ENCODE measurements at places on chromosomes 3 and 15. TPM values are rescaled to one million over a fixed set of nuclear protein-coding genes. Genes with fewer than 3 reads are reported as not detected.

GRCh38 chr3:141127344-141128125 is 76.4 kb downstream of the SPSB4 start:
- H3K27ac ChIP-seq = no peak overlapping the region
- no peak overlapping the region for H3K4me3 ChIP-seq
- H3K36me3 ChIP-seq = no peaks in the 10 kb centered on the region
- H3K27me3 ChIP-seq = no peaks in the 10 kb centered on the region

NMNAT3 gene
- not detected for total RNA-seq

GRCh38 chr15:29773816-29774215 is 48.5 kb downstream of the TJP1 start:
- no peaks in the 10 kb centered on the region for H3K27me3 ChIP-seq
- H3K4me1 ChIP-seq = peaks cover 25% of the 10 kb centered on the region
- peaks cover 17% of the 10 kb centered on the region for H3K36me3 ChIP-seq
- peak; percentile 20 for DNase-seq
- H3K27ac ChIP-seq = 0 out of 2 replicates have a peak overlapping the region, but pooled peaks have one; percentile 0

BCHE gene
- total RNA-seq = not detected

GRCh38 chr3:170471149-170471548 is 52.5 kb downstream of the CLDN11 start:
- no peaks in the 10 kb centered on the region for H3K36me3 ChIP-seq
- peak; percentile 9 for DNase-seq
- H3K27ac ChIP-seq = no peak overlapping the region
- no peak overlapping the region for H3K4me3 ChIP-seq
- peaks cover 34% of the 10 kb centered on the region for H3K4me1 ChIP-seq

DNA sequence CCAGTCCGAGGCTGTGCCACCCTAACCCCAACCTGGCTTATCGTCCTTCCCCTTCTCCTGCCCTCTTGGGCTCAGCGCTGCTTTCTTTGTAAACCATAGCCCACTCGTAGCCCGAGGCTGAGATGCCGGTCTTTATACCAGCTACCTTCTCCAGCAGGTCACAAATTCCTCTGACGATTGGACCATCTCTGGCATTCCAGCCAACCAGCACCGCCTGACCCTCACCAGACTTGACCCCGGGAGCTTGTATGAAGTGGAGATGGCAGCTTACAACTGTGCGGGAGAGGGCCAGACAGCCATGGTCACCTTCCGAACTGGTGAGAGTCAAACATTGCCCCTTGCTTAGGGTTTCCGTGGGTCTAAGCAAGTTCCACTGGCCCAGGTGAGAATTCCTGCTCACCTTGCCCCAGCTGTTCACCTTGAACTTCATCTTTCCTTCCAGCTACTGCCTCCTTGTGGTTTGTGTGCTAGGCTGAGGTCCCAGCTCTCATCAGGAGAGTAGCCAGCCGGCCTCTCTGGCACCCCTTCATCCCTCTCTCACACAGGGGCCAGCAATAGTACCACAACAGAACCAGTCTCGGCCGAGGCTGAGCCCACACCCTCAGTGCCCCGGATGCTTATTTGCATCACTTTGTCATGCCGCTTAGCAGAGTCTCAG is 66.7 kb downstream of the BOC start:
- 0 out of 2 replicates have a peak, but pooled peaks cover 6% of the 10 kb centered on the region for H3K36me3 ChIP-seq
- no peak overlapping the region for H3K4me3 ChIP-seq
- H3K27me3 ChIP-seq = no peaks in the 10 kb centered on the region

GRCh38 chr3:112136046-112136445 is 3.0 kb upstream of the GCSAM start:
- no peaks in the 10 kb centered on the region for H3K27me3 ChIP-seq
- H3K4me3 ChIP-seq = no peak overlapping the region

GRCh38 chr3:9930804-9931418 is 2.7 kb upstream of the CRELD1 start:
- DNase-seq = peak; percentile 27
- no peak overlapping the region for H3K27ac ChIP-seq
- no peak overlapping the region for H3K4me3 ChIP-seq
- H3K4me1 ChIP-seq = peaks cover 11% of the 10 kb centered on the region
- no peaks in the 10 kb centered on the region for H3K27me3 ChIP-seq
- peaks cover 1% of the 10 kb centered on the region for H3K36me3 ChIP-seq

- H3K36me3 ChIP-seq = no peaks in the 10 kb centered on the region
- no peaks in the 10 kb centered on the region for H3K27me3 ChIP-seq
- peak; percentile 82 for DNase-seq
- H3K4me1 ChIP-seq = peaks cover 13% of the 10 kb centered on the region
- H3K4me3 ChIP-seq = no peak overlapping the region
These were observed 647.1 kb downstream of the NTRK3 start for GRCh38 chr15:87609474-87609873.

DNA sequence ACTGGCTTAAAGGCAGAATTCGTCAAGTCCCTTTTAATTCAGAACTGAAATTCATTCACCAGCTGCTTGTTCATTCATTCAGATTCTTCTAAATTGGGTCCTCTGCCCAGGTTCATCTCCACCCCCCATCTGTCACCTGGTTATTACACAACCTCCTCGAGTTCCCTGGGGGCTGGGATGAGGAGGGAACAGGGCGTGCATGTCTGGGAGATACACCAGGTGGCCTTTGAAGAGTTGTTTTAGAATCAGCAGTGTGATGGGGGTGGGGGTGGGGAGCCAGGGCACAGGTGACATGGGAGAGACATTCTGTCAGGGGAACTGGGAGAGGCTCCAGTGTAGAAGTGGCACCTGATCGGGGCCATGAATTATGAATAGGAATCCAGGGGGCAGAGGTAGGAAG is 8.2 kb downstream of the SNX33 start:
- H3K36me3 ChIP-seq = no peaks in the 10 kb centered on the region
- peaks cover 47% of the 10 kb centered on the region for H3K4me1 ChIP-seq
- no peak overlapping the region for H3K27ac ChIP-seq
- no peaks in the 10 kb centered on the region for H3K27me3 ChIP-seq
- no peak for DNase-seq
- no peak overlapping the region for H3K4me3 ChIP-seq

GRCh38 chr15:74343797-74344127 is 23.7 kb downstream of the CYP11A1 start:
- H3K27me3 ChIP-seq = no peaks in the 10 kb centered on the region
- DNase-seq = no peak
- peaks cover 10% of the 10 kb centered on the region for H3K4me1 ChIP-seq
- H3K4me3 ChIP-seq = no peak overlapping the region
- H3K36me3 ChIP-seq = no peaks in the 10 kb centered on the region
- no peak overlapping the region for H3K27ac ChIP-seq

- H3K36me3 ChIP-seq = no peaks in the 10 kb centered on the region
- H3K27ac ChIP-seq = no peak overlapping the region
- H3K27me3 ChIP-seq = 0 out of 2 replicates have a peak, but pooled peaks cover 11% of the 10 kb centered on the region
- H3K4me3 ChIP-seq = peak overlapping the region; percentile 64
- peak; percentile 62 for DNase-seq
- H3K4me1 ChIP-seq = no peaks in the 10 kb centered on the region
These were observed 86.2 kb upstream of the PIAS1 start for GRCh38 chr15:67967871-67968431.

GRCh38 chr3:25433106-25433505 is 5.0 kb downstream of the RARB start:
- H3K27ac ChIP-seq = no peak overlapping the region
- H3K27me3 ChIP-seq = no peaks in the 10 kb centered on the region
- no peaks in the 10 kb centered on the region for H3K4me1 ChIP-seq
- H3K4me3 ChIP-seq = no peak overlapping the region
- no peaks in the 10 kb centered on the region for H3K36me3 ChIP-seq
- DNase-seq = no peak

- no peaks in the 10 kb centered on the region for H3K27me3 ChIP-seq
- peaks cover 25% of the 10 kb centered on the region for H3K4me1 ChIP-seq
- no peak overlapping the region for H3K4me3 ChIP-seq
- no peak for DNase-seq
- H3K36me3 ChIP-seq = no peaks in the 10 kb centered on the region
- no peak overlapping the region for H3K27ac ChIP-seq
These were observed 31.0 kb downstream of the P3H2 start for GRCh38 chr3:190089711-190090110.

CACNA2D2 gene
- not detected for total RNA-seq

TTLL13 gene
- total RNA-seq = not detected

DNA sequence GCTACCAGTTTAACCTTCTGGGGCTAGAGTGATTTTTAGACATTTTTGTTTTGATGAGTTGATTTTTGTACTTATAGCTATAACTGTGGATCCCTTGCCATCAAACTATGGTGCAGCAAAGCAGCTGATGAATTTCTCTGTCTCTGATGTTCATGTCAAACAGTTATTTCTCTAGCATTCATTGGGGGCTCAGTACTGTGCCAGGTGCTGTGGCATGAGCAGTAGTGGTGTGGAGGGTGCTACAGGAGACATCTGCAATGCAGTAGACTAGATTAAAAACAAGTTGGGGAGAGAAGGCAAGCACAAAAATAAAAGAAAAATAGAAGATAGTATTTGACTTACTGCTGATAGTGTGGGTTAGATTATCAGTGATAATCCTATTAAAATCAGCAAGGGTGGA is 95.3 kb downstream of the AKAP13 start:
- H3K36me3 ChIP-seq = no peaks in the 10 kb centered on the region
- no peaks in the 10 kb centered on the region for H3K27me3 ChIP-seq
- DNase-seq = no peak
- H3K4me1 ChIP-seq = peaks cover 55% of the 10 kb centered on the region
- H3K27ac ChIP-seq = no peak overlapping the region
- H3K4me3 ChIP-seq = no peak overlapping the region

DNA sequence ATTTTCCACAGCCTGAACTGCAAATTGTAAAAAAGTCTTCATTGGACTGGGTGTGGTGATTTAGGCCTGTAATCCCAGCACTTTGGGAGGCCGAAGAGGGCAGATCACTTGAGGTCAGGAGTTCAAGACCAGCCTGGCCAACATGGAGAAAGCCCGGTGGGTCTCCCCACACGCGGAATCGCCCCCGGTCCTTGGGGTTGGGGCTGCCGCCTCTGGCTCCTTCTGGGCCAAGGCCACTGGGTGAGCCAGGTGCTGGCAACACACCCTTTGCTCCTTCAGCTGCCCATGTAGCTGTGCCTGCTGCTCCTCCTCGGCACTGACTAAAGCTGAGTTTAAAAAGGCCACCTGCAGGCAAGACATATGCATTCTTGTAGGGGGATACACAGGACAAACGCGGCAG is 9.4 kb upstream of the VPS33B start:
- H3K27ac ChIP-seq = no peak overlapping the region
- DNase-seq = no peak
- H3K4me1 ChIP-seq = no peaks in the 10 kb centered on the region
- no peaks in the 10 kb centered on the region for H3K27me3 ChIP-seq
- no peak overlapping the region for H3K4me3 ChIP-seq
- no peaks in the 10 kb centered on the region for H3K36me3 ChIP-seq

TLR9 gene
- not detected for total RNA-seq

MED12L gene
- 0.32 TPM for total RNA-seq

CLDN1 gene
- 0.32 TPM for total RNA-seq

DNA sequence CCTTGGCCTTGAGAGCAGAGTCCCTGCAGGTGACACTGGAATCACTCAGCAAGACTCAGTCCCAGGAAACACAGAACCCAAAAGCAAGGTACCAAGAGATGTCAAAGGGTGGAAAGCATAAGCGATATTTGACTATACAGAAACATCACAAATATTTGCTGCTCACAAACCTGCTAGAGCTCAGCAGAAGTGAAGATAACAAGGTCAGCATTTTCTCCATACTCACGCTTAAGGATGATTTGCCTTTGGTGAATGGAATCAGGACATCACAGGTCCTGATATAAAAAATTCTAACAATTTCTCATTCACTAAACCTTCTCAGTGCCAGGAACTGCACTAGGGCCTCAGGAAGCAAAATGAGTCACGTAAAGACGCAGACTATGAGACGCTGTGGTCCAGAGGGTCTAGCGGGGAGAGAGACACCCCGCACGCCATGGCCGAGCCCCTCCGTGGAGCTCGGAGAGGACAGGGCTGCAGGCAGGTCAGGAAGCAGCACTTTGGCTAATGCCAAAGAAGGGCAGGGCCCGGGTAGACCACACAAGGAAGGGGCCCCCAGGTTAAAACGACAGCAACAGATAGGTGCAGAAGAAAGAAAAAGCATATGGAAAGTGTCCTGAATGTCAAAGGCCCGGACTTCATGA is 10.7 kb downstream of the PCSK6 start:
- H3K4me1 ChIP-seq = no peaks in the 10 kb centered on the region
- H3K36me3 ChIP-seq = no peaks in the 10 kb centered on the region
- peaks cover 14% of the 10 kb centered on the region for H3K27me3 ChIP-seq

- H3K4me3 ChIP-seq = no peak overlapping the region
- H3K36me3 ChIP-seq = no peaks in the 10 kb centered on the region
- no peak overlapping the region for H3K27ac ChIP-seq
- H3K4me1 ChIP-seq = no peaks in the 10 kb centered on the region
- H3K27me3 ChIP-seq = no peaks in the 10 kb centered on the region
- DNase-seq = no peak
These were observed 11.0 kb upstream of the BFSP2 start for GRCh38 chr3:133388696-133389395.

KLHL40 gene
- not detected for total RNA-seq

SCN5A gene
- total RNA-seq = 0.13 TPM

DNA sequence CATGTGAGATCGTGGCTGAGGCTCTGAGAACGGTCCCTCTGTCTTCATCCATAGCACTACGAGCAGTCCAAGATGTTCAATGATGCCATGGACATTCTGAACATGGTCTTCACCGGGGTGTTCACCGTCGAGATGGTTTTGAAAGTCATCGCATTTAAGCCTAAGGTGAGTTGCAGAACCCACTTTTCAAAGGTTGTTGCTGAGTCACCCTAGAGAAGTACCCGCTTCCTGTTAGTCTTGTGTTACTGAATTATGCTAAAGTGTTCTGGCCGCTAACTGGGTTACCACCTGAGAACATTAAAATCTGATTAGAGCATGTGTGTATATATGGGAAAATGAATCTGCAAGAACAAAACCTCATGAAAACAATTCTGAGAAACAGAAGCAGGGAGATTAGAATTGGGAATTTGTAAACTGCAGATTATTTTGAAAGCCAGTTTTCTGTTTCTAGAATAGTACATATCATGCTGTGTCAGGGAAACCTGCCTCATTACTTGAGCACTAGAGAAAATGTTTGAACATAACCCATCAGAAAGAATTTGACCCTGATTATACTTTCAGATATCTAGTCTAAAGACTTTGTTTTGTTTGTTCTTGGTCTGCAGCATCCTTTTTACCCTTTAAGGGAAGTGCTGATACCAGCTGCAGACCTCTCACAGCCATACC is 92.6 kb downstream of the CHDH start:
- 0 out of 2 replicates have a peak, but pooled peaks cover 4% of the 10 kb centered on the region for H3K27me3 ChIP-seq
- H3K4me1 ChIP-seq = no peaks in the 10 kb centered on the region

DNA sequence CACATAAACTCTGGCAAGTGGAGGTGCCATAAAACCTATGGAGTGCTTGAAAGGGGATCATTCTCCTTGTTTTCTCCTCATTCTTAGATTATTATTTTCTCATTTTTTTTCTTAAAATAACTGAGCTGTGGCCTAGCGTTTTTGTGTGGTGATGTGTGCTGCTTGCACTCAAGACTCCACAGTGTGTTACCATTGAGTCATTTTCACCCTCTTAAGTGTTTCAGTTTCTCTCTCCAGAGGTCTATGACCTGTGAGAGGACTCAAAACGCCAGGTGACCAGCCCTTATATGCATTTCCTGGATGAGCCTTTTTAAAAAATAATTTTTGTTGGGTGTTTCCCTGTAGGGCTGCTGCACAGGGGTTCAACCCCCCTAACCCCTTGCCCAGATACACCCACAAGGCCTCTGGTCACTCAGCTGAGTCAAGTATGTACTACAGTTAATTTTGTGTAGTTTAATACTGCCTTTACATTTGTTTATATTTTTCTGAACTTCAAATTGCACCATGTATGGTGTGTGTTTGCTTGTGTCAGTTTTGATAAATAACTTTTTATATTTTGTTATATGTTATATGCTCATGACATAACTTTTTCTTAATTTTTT is 15.4 kb upstream of the BTLA start:
- H3K4me1 ChIP-seq = no peaks in the 10 kb centered on the region
- DNase-seq = peak; percentile 34
- H3K36me3 ChIP-seq = no peaks in the 10 kb centered on the region
- no peak overlapping the region for H3K27ac ChIP-seq

GRCh38 chr3:129003578-129004112 is 2.5 kb downstream of the EFCC1 start:
- no peaks in the 10 kb centered on the region for H3K4me1 ChIP-seq
- DNase-seq = no peak
- H3K36me3 ChIP-seq = no peaks in the 10 kb centered on the region
- H3K27me3 ChIP-seq = peaks cover 63% of the 10 kb centered on the region
- H3K27ac ChIP-seq = no peak overlapping the region

Data from GM23248 (cell line).